Activated CD4-positive, alpha-beta T cell treated with anti-CD3 and anti-CD28 coated beads for 1 hour (primary cell): ENCODE measurements at places on chromosomes 2 and 18.

GRCh38 chr2:211846714-211847113, 691.9 kb downstream of the ERBB4 start:
- DNase-seq: no peak

DNA sequence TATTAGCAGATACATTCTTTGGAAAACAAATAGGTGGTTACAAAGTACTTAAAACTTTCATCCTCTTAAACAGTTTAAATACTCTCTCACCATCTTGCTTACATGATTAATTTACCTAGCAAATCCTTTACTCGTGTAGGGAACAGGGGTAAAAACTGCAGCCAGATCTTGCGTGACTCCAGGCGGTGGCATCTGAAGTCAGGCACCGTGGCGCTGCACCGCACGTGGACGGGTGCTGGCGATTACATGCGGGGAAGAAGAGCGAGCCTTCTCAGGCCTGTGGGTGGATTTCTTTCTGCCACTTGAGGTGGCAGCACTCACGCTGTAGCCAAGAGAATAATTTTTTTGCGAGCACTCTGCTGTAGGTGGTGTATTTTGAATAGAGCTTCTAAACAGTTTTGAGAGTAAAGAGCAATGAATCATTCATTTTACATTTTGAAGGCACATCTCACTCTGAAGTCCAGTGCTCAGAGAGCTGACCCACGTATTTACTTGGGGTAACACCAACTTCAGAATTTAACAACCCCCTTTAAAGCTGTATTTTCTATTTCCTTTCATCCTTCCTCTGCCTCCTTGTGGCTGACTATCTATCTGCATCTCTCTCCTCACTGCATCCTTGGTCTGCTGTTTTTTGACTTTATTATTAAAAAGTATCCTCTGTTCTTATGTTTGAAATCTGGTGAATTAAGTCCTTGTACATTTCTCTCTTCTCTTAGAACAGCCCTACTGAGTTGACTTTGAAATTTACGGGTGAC, 68.9 kb downstream of the EPAS1 start:
- DNase-seq: no peak

DNA sequence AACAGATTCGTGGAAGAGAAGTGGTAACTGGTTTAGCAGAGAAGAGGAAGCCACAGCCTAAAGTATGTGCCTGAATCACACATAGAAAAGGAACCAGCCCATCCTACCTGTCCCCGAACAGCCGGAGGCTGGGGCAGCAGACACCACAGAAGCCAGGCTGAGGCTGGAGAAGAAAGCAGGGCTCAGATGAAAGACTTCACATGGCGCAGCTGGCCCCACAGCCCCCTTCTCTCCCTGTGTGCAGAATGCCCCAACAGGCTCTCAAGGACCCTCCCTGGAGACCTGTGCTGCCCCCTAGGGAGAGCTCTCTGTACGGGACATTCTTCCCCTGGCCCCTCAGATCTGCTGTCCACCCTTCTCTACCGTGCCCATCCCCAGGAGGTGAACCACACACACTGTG, 83.5 kb upstream of the RAB12 start:
- no peak for DNase-seq

DNA sequence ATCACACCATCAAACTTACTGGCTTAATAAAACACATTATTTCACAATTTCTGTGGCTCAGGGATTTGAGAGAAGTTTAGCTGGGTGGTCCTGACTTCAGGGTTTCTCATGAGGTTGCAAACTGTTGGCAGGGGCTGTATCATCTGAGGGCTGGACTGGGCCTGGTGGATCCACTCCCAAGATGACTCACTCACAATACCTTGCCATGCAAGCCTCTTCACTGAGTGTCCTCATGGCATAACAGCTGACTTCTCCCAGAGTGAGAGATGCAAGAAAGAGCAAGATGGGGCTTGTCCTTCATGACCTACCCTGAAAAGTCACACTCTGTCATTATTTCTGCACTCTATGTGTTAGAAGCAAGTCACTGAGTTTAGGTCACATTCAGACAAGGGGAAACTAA, 73.8 kb downstream of the AQP4 start:
- no peak for DNase-seq

GRCh38 chr2:205858275-205858674, 176.0 kb downstream of the NRP2 start:
- no peak for DNase-seq

DNA sequence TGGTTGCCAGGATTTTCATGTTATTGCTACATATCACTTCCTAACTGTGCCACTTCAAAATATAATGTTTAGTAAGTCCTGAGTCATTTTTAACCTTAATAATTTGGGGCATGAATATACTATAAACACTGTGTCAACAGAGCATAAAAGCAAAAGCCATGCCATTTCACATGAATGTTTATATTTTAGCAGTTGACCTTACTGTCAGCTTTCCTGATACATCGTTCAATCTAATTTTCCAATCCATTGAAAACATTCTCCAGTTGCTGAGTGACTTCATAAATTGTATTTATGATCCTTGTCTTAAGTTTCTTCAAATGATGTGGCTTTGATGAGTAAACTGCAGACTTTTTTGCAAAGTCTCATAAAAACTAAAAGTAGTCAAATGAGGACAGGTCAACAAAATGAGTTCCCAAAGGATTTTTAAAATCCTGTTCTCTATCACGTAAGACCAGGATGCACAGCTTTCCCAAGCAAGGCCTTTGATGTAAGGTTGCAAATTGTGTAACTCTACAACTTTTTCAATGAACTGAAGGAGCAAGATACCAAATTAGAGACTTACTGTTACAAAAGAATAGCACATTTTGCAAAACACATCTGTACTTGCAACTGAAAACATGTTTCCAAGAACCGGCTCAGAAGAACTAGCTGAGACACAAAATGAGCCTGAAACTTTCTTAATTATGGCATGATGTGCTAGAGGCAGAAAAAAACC, 117.7 kb downstream of the SATB2 start:
- no peak for DNase-seq
